ENCODE measurements at places on chromosomes 16 and 17.

- DNase-seq: no peak
These were observed 13.9 kb downstream of the MYL4 start for GRCh38 chr17:47223007-47223406.

- DNase-seq: no peak
These were observed 61.4 kb downstream of the VAT1L start for GRCh38 chr16:77849646-77850258.

DNA sequence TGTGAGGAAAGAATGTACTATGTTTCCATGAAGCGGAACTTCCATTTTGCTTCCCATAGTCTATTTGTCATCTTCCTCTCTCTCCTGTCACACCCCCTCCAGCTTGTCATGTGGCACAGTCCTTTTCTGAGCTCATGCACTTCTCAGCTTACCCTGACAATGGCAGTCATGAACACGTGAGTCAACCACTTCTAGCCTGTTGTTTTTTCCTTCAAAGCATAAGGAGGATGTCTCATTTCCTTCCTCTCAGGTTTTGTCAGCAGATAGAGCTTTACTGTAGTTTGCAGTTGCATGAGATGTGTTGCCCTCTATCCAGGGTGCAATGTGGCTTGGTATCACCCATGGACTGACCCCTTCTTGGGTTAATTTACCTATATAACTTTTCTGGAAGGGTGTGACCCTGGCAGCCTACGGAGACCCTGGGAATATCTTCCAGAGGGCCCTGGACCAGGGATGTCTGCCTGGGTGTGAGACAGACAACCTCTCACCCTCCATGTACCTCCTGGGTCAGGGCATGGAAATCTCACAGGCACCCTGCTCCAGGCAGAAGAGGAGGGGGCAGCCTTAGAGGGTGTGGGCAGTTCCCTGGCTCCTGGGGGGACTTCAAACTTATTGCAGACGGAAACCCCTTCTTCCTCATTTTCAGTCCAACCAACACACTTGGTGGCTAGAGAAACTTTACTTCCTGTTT lies 4.0 kb upstream of the ZNF267 start:
- peak; percentile 39 for DNase-seq

GRCh38 chr17:72588961-72589360 lies 468.1 kb downstream of the SOX9 start:
- DNase-seq: no peak
